Lung microvascular endothelial cell (primary cell): ENCODE measurements at places on chromosomes 7 and 10. TPM values are rescaled to one million over a fixed set of nuclear protein-coding genes. Genes with fewer than 3 reads are reported as not detected.

GRCh38 chr10:23433701-23434100, 5.2 kb upstream of the OTUD1 start:
- DNase-seq = no peak

DNA sequence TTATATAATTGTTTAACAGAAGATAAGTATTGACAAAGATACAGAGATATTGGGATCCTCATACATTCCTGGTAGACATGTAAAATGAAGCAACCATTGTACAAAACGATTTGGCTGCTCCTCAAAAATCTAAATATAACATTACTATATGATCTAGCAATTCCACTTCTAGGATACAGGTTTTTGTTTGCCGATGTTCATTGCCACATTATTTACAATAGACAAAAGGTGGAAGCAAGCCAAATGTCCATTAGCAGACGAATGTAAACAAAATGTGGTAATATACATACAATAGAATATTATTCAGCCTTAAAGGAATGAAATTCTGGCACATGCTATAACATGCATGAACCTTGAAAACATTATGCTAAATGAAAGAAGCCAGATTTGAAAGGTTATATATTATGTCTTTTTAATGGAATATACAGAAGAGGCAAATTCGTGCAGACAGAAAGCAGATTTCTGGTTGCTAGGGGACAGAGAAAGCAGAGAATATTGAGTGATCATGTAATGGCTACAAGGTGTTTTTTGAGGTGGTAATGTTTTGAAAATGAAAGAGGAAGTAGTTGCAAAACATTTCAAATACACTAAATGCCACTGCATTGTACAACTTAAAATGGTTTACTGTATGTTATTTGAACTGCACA, 44.9 kb downstream of the POLR1F start:
- no peak for DNase-seq

DNA sequence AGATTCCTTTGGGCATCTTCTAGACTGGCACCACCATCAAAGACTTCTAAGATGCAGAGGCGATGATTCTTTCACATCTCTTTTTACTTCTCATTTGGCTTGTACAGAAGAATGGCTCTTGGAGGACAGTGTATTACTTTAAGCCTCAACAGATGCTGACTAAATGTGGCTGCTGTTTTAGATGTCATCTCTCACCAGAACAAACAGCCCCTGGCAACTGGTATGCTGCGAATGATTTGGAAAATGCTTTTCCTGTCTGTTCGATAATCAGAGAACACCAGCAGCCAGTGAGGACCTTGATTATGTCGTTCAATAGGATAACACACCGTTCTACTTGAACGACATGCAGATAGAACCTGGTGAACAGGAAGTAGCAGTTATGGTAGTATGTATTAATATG, 131.8 kb downstream of the RNF216 start:
- DNase-seq = no peak

GRCh38 chr10:30819341-30820181, 190.0 kb upstream of the LYZL2 start:
- no peak for DNase-seq

- no peak for DNase-seq
Measured at GRCh38 chr7:152193880-152194279, 168.4 kb downstream of the GALNT11 start.

DNA sequence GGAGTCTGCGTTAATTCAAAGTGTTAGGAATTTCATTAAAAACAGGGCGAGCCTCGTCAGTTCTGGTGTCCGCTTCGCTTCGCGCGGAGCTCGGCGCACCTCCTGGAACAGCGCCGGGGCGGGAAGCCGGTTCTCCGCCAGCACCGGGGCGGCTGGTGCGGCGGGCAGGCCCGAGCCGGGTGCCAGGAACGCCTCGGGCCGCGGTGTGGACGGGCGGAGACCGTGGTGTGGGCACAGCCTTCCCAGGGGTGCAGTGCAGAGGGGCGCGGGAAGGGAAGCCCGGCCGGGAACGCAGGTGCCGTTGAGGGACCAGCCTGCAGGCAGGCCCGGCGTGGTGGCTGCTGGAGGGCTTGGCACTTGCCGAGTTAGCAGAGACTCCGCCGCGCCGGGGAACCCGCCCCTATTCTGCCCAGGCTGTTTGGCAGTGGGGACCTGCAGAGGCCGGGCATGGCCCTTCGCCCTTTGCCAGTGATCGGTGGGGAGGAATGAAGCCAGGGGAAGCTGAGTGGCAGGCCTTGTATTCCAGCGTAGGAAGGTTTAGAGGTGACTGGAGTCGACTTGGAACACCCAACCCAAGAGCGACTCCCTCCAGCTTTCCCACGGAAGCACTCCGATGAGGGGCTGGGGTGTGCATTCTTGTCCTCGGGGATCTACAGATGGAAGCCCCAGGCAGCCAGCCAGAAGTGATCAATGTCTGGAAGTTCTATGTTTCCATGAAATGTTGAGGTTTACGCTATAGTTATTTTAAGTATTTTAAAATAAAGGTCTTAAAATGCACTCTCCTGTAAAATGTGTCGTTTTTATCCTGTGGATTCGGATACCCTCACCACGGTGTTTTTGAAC, 945 bp upstream of the RHEB start:
- DNase-seq = peak; percentile 37

The OR6B1 gene
- not detected in 2 replicates for total RNA-seq

The KDM7A gene
- 5.2 and 10.9 TPM in 2 replicates for total RNA-seq

The ACBD7 gene
- 0.60 and 1.5 TPM in 2 replicates for total RNA-seq

The NCAPG2 gene
- 5.6 and 9.6 TPM in 2 replicates for total RNA-seq
